ENCODE measurements at places on chromosomes 11 and 22.

- no peak for DNase-seq
Observed at GRCh38 chr11:76083563-76084451, 122.5 kb downstream of the WNT11 start.

DNA sequence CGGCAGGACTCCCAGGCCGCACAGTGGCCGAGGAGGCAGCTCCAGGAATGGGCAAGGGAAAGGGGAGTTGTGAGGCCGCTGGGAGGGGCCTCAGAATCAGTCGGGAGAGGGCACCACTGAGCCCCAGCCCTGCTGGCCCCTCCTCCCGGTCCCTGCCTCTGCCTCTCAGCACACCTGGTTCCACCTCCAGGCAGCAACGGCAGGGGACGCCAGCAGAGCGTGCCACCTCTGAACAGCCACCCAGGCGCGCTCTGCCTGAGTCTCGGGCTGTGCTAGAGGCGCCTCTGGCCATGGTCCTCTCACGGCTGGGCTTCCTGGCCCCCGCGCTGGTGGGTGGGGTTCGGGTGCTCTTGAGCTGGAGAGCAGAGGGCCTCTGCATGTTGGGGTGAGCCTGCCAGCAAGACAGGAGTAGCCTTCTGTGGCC lies 33.0 kb downstream of the MOB2 start:
- no peak for DNase-seq

- DNase-seq: peak; percentile 59
Observed at GRCh38 chr11:83051760-83052671, 19.7 kb downstream of the RAB30 start.

- DNase-seq: no peak
Observed at GRCh38 chr11:66314561-66315497, 2.0 kb downstream of the CD248 start.

DNA sequence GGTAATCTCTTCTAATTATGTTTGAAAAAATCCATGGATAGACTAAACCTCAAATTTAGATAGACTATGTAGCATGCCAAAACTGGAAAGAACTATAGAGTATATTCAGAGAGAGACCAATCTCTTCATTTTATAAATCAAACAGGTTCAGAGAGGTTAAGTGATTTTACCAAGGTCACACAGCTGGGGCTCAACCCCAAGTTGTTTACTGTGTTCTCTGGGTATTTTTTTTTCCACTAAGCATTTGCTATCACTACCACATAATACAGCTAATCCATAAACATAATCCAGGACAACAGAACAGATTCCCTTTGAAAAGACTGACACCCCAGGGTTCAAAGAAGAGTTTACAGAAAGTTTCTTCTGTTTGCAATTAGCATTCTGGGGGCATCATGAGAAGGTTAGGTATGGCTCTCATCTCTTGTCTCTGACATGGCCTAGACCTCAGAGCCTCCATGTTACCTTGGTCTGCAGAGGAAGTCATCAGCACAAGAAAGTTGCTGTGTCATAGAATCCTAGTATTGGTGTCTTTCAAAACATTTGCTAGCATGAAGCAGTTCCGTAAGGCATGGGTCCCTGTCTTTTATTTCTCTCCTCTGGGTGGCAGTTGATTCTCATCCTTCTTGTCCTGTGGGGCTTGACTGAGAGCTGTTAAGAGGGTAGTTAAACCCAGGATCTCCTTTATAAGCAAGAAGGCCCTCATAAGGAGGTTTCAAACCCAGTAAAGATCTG lies 94.5 kb upstream of the HSD17B12 start:
- DNase-seq: no peak

DNA sequence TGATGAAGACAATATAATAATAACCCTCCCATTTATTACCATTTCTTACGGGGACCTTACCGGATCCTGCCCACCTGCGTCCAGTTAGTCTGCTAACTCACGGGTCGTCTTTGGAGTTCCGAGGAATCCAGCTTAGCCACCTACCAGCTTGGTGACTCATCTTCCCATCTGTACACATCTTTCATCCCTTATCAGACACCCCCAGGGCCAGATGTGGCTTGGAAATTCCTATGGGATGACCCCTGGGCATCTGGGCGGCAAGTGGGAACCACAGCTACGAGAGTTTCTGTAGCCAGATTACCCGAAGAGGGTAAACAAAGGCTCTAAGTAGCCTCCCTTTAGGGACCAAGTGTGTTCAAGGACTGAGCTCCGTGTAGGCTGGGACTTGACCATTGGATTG lies 12.8 kb upstream of the PRR5 start:
- DNase-seq: no peak

GRCh38 chr11:118876286-118876685 lies 7.4 kb upstream of the CXCR5 start:
- DNase-seq: no peak

GRCh38 chr22:38081941-38082828 lies 1.8 kb downstream of the SLC16A8 start:
- DNase-seq: no peak

- no peak for DNase-seq
Observed at GRCh38 chr11:3809624-3809928, 1.2 kb downstream of the PGAP2 start.

GRCh38 chr22:47419239-47419638 lies 656.8 kb downstream of the TBC1D22A start:
- DNase-seq: no peak
